ENCODE measurements at places on chromosomes 2 and 18. TPM values are rescaled to one million over a fixed set of nuclear protein-coding genes. Genes with fewer than 3 reads are reported as not detected.

The MOGAT1 gene
- total RNA-seq = not detected

The NCKAP5 gene
- total RNA-seq = 0.27 TPM

The SCYGR4 gene
- total RNA-seq = not detected

The CROCC2 gene
- not detected for total RNA-seq

The VAMP5 gene
- 88.9 TPM for total RNA-seq

The FBXO41 gene
- 0.56 TPM for total RNA-seq

The TFPI gene
- total RNA-seq = 294 TPM

The CD8B2 gene
- total RNA-seq = not detected

The SNORC gene
- 0.38 TPM for total RNA-seq

The ACMSD gene
- not detected for total RNA-seq

The SCTR gene
- not detected for total RNA-seq

The IL36G gene
- total RNA-seq = not detected

The RASGRP3 gene
- total RNA-seq = 8.4 TPM

The PKDCC gene
- 2.2 TPM for total RNA-seq

The MYL1 gene
- not detected for total RNA-seq

The PLCL1 gene
- total RNA-seq = 3.8 TPM

The IL18RAP gene
- total RNA-seq = not detected

The TDRD15 gene
- total RNA-seq = under 0.01 TPM

The CFC1 gene
- total RNA-seq = not detected

The GATA6 gene
- total RNA-seq = 15.4 TPM

The PARD6G gene
- total RNA-seq = 0.75 TPM

The PTPRM gene
- total RNA-seq = 80.9 TPM

The FBLN7 gene
- 1.2 TPM for total RNA-seq

The CRACDL gene
- total RNA-seq = 8.7 TPM

The NR4A2 gene
- under 0.01 TPM for total RNA-seq

The GPBAR1 gene
- total RNA-seq = under 0.01 TPM

The DCAF17 gene
- 16.0 TPM for total RNA-seq

The IL1B gene
- not detected for total RNA-seq

The ASXL3 gene
- total RNA-seq = not detected

The RAB12 gene
- total RNA-seq = 64.1 TPM

The GTF2A1L gene
- total RNA-seq = not detected

The LYPD1 gene
- total RNA-seq = 104 TPM

The CNTNAP5 gene
- 0.09 TPM for total RNA-seq

The ANKRD30BL gene
- not detected for total RNA-seq

The LRP1B gene
- total RNA-seq = 0.18 TPM

The KCMF1 gene
- total RNA-seq = 52.3 TPM

The TRIB2 gene
- total RNA-seq = 13.9 TPM

The ICOS gene
- not detected for total RNA-seq

The REG3G gene
- total RNA-seq = not detected

The PID1 gene
- 2.2 TPM for total RNA-seq

The SUPT7L gene
- total RNA-seq = 16.0 TPM

The PDCD1 gene
- not detected for total RNA-seq

The PAIP2B gene
- 0.54 TPM for total RNA-seq

The TWIST2 gene
- total RNA-seq = 1.6 TPM

The SULT1C2 gene
- total RNA-seq = not detected

The SLC14A1 gene
- 0.09 TPM for total RNA-seq

The DYSF gene
- 87.3 TPM for total RNA-seq

The SEPTIN10 gene
- 125 TPM for total RNA-seq

The SLC40A1 gene
- 11.5 TPM for total RNA-seq

The GDF7 gene
- total RNA-seq = 1.5 TPM

The CABYR gene
- total RNA-seq = 1.6 TPM

The PIK3C3 gene
- 35.7 TPM for total RNA-seq

The ABHD1 gene
- total RNA-seq = under 0.01 TPM

The POTEC gene
- not detected for total RNA-seq

All from endothelial cell of coronary artery (primary cell).